8988T (cell line): ENCODE measurements at places on chromosomes 5 and 9.

DNA sequence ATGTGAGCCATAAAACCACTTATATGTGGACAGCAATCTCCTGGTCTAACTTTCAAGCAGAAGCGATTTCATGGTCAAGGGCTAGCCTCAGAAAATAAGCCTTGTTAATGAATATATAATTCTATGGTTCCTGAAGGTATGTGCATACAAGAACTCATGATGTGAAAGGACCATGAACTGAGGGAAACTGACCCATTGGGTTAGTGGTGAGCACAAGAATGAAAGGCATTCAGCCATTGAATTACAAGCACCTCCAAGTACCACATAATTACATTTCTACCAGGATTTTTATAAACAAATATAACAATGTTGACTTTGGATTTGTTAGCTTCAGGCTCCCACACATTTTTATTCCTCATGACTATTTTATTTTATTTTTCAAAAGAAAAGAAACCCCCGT, 459.0 kb downstream of the TLE4 start:
- DNase-seq = no peak

- no peak for DNase-seq
Observed at GRCh38 chr9:105148328-105149006, 96.0 kb upstream of the SLC44A1 start.

GRCh38 chr9:113695901-113696300, 180.2 kb upstream of the ZNF618 start:
- no peak for DNase-seq

DNA sequence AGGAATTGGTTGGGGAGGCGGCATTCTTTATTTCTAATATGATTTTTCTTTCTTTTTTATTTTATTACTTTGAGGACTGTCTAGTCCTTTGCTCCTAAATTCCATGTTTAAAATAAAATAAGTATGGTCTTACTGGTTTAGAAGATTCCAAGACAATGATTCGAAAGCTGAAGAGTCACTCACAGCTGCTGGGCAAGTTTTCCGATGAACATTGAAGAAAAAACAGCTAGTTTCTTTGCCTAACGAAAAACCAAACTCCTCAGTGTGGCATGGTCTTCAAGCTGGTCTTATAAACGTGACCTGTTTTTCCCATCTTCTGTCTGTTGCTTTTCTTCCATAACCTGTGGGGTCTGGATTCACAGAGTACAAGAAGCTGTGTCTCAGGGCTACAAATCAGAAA, 25.1 kb downstream of the ZNF474 start:
- no peak for DNase-seq

DNA sequence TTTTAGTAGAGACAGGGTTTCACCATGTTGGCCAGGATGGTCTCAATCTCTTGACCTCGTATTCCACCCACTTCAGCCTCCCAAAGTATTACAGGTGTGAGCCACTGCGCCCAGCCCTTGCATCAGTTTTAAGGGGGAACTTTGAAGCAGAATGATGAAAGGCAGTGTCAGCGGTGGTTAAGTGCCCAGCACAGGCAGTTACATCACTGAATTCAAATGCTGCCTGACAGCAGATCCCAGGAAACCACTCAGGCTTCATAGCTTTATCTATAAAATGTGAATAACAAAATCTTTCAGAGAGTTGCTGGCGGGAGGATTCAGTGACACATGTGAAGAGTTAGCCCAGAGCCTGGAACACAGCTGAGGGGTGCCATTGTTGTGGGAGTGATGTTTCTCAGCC, 26.5 kb downstream of the FGF1 start:
- no peak for DNase-seq

DNA sequence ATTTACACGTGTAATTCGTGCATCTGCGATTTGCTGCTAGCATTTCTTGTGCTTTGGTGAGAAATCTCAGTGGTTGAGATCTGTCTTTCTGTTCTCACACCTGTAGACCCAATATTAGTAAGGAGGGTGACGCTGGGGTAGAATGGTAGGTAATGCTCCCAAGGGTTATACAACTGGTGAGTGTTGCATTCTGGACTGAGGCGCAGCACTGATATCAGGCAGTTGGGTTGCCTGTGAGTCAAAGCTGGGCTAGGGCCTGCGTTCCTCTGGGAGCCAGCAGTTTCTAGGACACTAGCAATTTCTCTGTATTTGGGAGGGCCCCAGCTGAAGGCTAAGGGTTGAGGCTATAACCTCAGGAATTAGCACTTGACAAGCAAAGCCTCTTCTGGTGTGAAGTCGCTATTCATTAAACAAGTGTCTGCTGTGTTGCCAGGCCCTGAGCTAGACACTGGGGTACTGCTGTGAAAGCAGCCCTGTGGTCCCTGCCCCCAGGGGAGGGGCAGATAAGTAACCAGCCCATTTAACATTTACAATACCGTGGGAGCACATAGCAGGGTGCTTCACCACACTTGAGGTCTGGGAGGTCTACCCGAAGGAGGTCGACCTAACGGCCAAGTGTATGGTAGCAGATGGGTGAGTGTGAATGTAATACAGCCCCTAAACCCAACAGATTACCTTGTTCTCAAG, 28.7 kb downstream of the LARP1 start:
- no peak for DNase-seq

GRCh38 chr9:135620558-135620957, 18.8 kb downstream of the GLT6D1 start:
- no peak for DNase-seq

GRCh38 chr9:110531776-110532175, 47.8 kb downstream of the SVEP1 start:
- no peak for DNase-seq

- DNase-seq = no peak
Observed at GRCh38 chr5:16456103-16456832, 9.3 kb downstream of the ZNF622 start.

DNA sequence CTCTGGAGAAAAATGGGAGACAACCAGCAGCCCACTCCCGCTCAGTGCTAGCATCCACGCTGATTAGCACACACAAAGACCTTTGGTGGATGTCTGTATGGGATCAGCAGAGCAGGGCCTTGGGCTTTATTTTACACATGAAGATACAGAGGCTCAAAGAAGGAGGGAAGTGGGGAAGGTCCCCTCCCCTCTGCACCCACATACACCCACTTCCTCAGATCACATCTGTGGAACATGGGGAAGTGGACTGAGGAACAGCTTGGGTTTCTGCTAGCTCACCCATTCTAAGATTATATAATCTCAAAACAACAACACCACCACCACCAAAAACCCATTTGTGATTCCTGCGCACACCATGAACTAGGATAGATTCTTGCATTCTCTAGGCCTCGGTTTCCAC, 14.0 kb downstream of the GGTA1 start:
- DNase-seq = no peak

- DNase-seq = peak; percentile 42
Observed at GRCh38 chr5:76403766-76404222, 709 bp downstream of the IQGAP2 start.

GRCh38 chr9:112097712-112098688, 77.1 kb downstream of the SUSD1 start:
- DNase-seq = peak; percentile 26

- peak; percentile 74 for DNase-seq
Observed at GRCh38 chr9:84170521-84171141, 169.9 kb downstream of the SLC28A3 start.

GRCh38 chr9:20930836-20931235, 100.6 kb downstream of the HACD4 start:
- no peak for DNase-seq

DNA sequence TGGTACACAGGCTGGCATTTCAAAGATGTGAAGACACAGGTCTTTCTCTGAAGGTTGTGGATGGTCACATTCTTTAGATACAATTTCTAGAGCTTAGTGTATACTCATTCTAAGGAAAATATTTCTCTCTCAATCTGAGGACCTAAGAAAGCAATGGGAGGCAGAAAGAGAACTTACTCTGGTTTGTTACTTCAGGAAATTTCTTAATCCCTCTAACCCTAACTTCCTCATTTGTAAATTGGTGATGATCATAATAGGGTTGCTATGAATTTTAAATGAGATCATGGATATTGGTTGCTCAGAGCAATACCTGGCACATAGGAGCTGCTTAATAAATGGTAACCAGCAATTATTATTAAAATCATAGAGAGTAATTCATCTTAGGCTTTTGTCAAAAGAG, 22.1 kb downstream of the FAM170A start:
- DNase-seq = no peak

DNA sequence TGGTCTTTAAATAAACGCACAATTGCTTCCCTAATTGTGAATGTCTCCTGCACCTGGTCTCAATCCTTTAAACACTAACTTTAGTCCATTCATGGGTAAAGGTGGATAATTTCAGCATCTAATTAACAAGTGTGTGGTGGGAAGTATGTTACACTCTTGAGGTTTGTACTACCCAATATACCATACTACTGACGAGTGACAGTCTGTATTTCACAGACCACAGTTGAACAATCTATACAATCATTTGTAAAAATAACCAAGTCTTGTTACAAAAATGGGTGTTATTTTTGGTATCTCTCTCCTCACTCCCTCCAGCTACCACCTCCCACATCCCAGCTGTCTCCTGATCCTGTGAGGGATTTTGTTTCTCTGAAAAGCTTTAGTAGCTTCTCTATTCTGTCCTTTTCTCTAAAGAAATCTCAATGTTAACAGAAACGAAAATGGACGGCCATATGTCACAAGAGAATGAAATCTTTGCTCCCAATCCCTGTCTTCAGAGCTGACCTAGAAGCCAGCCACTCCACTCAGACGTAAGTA, 62.3 kb upstream of the ZNF366 start:
- no peak for DNase-seq

DNA sequence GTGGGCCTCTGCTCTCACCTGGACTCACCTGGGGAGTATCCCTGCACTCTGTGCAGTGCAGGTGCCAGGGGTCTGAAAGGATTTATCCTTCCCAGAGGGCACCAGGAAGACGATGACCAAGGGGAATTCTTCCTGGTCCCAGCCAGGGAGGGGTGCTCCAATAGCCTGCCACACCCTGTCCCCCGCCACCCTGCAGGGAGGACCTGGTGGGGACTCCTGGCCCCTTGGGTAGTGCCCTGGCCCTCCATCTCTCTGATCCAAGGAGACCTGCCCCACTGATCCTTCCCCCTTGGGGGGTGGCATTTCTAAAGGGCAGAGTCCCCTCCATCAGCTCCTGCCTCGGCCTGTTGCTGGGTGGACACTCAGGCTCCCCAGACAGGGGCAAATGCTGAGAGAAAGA, 70.7 kb downstream of the NTNG2 start:
- no peak for DNase-seq

GRCh38 chr9:125532812-125533594, 174.0 kb downstream of the MAPKAP1 start:
- DNase-seq = no peak

DNA sequence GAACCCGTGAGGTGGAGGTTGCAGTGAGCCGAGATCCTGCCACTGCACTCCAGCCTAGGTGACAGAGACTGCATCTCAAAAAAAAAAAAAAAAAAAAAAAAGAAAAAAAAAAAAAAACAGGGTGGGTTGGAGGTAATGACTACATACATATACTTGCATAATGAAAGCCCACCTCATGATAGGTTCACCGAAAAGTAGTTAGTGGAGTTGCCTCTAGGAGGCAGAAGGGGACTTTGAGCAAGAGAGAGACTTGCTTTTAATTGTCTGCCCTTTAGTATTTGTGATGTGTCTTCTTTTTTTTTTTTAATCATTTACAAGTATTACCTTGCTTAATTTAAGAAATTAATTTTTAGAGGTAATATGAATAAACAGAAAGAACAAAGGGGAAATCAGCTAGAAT, 99.8 kb downstream of the PPARGC1B start:
- DNase-seq = peak; percentile 45

- no peak for DNase-seq
Observed at GRCh38 chr5:78560000-78560855, 88.3 kb downstream of the LHFPL2 start.

DNA sequence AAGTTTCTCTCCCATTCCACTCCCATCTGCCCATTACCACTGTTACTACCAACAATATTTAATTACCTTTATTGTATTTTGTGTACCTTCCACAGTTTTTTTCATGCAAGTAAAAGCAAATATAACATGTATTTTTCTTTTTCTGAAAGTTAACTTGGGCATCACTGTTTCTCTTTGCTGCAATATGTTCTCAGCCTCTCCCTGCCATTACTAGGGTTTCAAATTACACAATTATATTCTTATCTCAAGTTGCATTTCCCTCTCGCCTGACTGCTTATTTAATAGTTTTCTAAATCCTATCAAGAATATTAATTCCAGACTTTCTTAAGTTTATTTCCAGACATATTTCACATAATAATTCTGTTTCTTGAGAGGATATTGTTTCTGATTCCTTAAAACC, 46.9 kb upstream of the GAS1 start:
- no peak for DNase-seq

GRCh38 chr9:35981699-35982098, 23.7 kb upstream of the OR2S2 start:
- DNase-seq = no peak

DNA sequence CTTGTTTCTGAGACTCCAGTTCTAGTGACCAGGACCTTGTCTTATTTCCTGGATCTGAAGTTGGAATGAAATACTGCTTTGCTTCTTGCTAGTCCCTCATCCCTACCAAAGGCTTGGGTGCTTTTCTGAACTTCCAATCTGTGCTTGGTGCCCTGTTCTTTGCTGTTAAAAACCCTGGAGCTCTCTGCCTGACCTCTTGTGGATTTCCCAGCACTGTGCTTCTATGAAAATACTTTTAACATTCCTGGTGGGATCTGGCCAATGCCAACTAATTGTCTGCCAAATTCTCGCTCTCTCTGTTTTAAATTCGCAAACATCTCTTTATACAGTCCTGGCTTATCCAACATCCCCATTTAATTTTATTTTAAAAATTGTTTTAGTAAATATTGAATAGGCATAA, 26.7 kb upstream of the CSNK1G3 start:
- no peak for DNase-seq

GRCh38 chr5:106600803-106601202, 1069.9 kb downstream of the EFNA5 start:
- no peak for DNase-seq

DNA sequence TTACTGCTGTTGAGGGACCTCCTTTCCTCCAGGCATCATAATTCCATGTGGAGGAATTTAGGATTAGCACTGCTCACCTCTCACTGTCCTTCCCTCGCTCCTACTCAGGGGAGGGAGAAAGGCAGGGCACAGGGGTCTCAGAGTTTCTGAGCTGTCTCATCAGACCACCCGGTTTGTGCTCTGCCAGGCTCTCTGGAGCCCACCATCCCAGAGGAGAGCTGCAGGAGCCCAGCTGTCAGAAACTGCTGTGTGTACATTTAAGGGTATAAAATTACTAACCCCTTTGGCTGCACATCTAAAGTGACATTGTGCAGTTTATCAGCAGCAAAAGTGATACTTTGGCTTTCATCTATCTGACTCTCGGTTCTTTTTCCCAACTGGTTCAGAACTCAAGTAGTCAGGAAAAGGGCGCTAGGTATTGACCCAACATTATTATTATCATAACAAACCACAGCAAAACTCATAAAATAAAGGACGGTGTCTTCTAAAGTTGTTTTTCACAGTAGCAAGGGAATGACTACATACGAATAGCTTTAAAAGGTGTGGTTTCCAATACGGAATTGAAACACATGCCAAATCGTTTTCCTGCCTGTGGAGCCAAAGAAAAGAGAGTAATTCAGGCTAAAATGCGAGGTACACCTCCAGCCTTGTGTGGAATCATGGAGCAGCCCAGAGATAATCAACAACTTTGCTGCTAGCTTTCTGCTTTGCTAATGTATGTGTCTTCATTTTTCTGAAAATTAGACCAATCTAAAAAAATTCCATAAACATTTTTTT, 348.1 kb downstream of the TMEM167A start:
- DNase-seq = no peak
